ENCODE measurements at places on chromosomes 13 and 19.

DNA sequence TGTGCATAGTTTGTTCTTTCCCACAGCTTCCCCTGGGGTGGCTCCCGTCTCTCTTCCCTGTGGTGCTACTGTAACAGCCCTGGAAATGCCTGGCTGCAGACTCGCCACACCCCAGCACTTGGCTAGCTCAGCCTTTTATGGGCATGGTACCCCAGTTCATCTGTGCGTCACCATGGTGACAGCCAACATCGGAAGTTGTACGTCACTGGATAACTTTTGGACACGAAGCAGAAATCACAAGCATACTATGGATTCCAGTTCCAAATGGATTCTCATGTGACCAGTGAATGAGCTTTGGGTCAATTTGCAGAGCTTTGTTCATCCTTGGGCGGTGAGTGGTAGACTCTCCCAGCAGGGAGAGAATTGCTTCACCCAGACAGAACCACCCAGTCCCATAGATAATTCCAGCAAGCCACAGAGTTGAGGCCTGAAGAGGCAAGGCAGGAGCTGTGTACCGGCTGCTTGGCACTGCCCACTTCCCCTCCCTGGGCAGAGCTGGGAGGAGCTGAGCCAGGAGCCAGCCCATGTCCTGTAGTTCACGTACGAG lies 54.4 kb downstream of the COL4A2 start:
- DNase-seq: no peak

GRCh38 chr19:51594774-51595109 lies 23.7 kb downstream of the ZNF175 start:
- no peak for DNase-seq

- DNase-seq: no peak
Measured at GRCh38 chr13:31225998-31226675, 26.4 kb downstream of the B3GLCT start.

DNA sequence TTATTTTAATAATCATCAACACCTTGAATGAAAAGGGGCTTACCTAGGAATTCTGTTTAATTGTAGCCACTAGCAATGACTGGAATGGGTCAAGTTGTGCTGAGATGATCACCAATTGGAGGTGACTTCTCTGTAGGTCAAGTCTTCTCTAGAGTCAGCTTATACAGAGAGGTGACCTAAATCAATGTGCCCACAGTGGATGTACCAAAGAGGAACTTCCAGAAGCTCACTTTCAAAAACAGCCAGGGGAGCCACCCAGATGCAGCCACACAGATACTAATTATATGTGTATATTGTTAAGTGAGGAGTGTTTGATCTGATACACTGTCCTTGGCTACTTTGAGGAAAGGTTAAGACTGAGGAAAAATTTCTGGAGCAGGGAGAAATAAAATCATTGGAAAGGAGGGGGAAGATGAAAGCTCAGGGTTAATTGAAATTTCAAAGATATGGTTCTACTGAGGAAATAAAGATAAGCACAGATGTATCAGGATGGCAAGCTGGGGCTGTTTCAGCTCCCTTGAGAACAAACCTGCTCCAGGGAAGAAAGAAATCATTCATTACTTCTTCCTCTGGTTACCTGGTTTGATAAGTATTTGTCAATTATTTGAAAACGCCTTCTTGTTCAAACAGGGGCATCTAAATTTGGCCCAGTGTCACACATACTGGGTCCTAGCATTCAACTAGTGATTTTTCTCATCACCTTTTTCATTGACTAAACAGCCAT lies 5.1 kb downstream of the GPR183 start:
- DNase-seq: no peak

DNA sequence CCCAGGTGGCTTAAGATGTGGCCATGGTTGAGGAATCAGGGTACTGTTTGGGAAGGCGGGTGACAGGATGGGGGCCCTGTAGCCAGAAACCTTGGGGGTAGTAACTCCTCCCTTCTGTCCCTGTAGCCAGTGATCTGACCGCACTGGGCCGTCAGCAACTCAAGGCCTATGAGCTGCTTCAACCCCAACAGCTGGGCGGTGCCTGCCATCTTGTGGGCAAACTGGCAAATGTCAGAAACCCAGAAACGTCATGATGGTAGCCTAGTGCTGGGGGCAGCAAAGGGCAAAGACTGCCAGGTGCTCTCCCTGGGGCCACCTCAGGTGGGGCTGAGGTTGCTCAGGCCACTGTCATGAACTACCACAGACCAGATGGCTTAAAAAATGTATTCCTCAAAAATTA lies 3.5 kb downstream of the COPE start:
- DNase-seq: no peak

GRCh38 chr13:27259831-27260230 lies 8.5 kb downstream of the RPL21 start:
- no peak for DNase-seq

- DNase-seq: no peak
Measured at GRCh38 chr19:49997709-49998108, 27.5 kb downstream of the VRK3 start.

GRCh38 chr19:14408491-14409145 lies 10.5 kb downstream of the DDX39A start:
- no peak for DNase-seq

- no peak for DNase-seq
Measured at GRCh38 chr19:12137221-12137940, 2.8 kb downstream of the ZNF20 start.

GRCh38 chr19:47357788-47358680 lies 8.9 kb downstream of the DHX34 start:
- DNase-seq: no peak

DNA sequence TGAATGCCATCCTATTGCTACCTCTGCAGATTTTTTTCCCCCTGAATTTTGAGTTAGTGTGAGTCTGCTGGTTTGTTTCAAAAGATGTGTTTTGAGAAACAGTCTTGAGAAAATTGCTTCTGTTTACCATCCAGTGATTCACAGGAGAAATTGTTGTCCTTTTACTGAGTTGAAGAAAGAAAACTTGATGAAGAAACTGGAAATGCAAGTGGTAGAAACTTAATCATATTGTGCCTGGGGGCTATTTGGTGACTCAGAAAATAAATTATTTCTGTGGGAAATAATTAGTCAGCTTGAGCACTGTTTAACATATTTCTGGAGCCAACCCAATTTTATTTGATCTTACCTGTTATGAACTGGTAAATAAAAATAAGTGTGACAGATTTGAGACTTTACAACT lies 35.4 kb downstream of the PAN3 start:
- DNase-seq: no peak

DNA sequence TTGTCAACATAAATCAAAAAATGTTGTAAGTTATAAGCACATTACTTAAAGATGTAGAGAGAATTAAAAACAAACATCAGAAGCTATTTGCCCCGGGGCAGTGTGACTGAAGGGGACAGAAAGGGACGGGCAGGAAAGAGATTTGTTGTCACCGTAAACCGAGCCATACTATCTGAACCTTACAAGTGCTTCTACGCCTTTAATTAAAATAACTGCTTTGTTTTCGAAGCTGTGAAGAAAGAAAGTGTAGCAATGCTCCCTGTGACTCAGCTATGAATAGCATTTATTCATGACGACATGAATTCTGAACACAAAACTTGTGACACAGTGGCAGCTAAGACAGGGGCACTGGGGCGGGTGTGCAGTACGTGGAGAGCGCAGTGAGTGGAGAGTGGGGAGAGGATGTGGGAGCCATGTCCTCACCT lies 30.0 kb downstream of the ZNF787 start:
- DNase-seq: no peak

DNA sequence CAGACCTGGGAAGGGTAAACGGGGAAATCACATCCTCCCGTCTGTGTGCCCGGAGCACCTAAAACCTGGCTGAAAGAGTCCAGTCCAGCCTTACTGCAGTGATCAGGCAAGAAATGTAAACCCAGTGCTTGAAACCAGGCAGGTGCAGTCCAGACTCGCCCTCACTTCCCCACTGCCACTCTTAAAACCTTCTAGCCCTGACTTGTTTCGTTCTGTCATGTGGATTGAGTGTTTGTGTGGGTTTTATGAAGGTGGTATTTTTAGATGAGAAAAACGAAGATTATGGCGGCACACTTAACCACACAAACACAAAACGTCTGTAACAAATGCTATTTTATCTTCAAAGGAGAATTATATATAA lies 839 bp upstream of the CKAP2 start:
- DNase-seq: no peak

- no peak for DNase-seq
Measured at GRCh38 chr13:61797397-61797796, 381.7 kb upstream of the PCDH20 start.

- DNase-seq: no peak
Measured at GRCh38 chr19:2487090-2487489, 11.2 kb downstream of the GADD45B start.

GRCh38 chr19:31354799-31355664 lies 5.8 kb upstream of the TSHZ3 start:
- no peak for DNase-seq

DNA sequence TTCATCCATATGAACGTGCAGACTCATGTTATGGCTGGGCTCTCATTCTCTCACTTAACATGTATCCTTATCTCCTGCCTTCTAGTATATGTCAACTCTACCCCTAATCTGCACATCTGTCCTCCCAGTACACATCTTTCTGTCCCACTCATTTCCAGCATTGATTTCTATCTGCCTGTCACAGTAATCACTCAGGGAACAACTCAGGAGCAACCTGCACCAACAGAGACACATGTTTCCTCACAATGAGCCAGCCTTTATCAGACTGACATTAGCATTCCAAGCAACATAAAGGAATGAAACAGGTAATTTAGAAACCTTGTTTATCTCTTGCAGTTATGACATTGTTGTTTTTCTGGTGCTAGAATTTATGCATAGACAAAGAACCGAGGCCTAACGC lies 17.6 kb upstream of the SLC7A1 start:
- DNase-seq: no peak
